ENCODE measurements at places on chromosomes 1 and 21.

GRCh38 chr1:209421186-209421585 lies 162.3 kb upstream of the CAMK1G start:
- DNase-seq = no peak

DNA sequence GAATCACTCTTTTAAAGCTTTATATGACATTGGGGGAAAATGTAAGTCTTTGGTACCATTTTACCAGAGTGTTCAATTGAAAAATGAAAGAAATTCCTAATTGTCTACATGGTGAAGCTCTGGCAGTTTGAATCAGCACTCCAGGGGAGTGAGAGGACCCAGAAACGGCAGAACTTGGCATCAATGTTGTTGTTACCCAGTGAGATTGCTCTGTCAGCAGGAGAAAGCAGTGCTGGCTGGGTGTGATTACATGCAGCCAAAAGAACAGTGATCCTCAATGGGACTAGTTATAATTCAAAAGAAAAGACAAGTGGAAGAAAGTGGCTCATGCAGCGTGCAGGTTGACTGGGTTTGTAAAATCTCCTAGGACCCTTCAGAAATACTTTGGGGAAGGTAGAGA lies 206.4 kb downstream of the PTPRC start:
- DNase-seq = no peak

GRCh38 chr21:17802572-17802971 lies 16.6 kb downstream of the C21orf91 start:
- no peak for DNase-seq

DNA sequence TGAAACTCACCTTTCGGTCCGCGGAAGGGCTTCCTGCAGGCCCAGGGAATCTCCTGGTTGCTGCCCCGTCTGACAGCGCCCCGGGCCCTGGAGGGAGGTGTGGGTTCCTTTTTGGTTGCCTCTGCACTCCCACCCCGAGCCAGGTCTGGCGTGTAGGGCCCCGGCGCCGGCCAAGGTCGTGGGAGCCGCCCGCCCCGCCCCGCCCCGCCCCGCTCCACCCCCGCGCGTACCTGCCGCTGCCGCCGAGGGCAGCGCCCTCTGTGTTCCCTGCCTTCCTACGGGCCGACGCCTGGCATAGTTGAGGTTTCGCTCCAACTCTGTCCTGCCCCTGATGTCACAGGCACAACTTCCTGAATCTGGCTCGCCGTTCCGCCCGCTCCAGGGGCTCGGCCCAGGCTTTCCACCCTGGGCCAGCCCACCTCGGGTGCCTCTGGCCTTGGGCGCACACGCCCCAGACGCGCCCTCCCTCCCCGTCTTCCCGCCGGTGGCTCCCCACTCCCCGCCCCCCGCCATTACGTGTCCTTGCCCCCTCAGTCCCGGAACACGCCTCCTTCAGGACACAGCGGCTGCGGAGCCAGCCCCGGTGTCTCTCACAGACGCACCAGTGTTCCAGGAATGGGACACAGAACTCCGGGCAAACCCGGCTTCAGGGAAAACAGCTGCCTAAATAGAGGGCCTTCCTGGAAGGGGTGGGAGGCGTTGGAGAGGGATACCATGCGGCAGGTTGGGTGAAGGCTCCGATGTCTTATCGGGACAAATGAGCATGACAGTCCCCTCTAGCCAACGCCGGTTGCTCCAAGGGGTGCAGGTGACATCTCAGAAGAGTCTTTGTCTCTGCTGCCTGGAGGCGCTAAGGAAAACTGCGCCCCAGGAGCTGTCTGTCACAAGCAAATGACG lies at the start of gene KIAA0040:
Gene KIAA0040, minus strand, starts transcription at position 147 of the 897 bp plus-strand sequence. CDS start 31,763 bp downstream, outside the sequence.
- DNase-seq = peak; percentile 66

GRCh38 chr1:116835161-116835560 lies 74.6 kb upstream of the PTGFRN start:
- DNase-seq = no peak

GRCh38 chr21:17640821-17641220 lies 28.1 kb upstream of the BTG3 start:
- no peak for DNase-seq

- peak; percentile 43 for DNase-seq
Observed at GRCh38 chr1:28249013-28249865, 10.1 kb upstream of the SESN2 start.

- peak; percentile 50 for DNase-seq
Observed at GRCh38 chr1:229430761-229431283, 3.1 kb downstream of the ACTA1 start.

- DNase-seq = no peak
Observed at GRCh38 chr1:112296908-112297307, 99.1 kb upstream of the CTTNBP2NL start.

DNA sequence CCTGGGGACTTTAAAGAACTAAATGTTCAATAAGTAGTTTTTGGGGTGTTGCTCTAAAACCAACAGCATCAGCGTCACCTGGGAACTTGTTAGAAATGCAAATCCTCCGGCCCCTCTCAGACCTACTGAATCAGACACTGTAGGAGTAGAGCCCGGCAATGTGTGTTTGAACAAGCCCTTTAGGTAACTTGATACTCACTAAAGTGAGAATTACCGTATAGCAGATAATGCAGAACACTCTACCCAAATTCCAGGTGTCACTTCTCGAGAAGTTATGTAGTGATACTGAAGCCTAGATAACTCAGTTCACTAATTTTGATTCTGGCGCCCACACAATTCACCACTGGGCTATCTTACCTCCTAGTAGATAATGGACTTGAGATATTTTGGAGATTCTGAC lies 3.7 kb upstream of the DPT start:
- DNase-seq = no peak

GRCh38 chr1:53324728-53325297 lies 3.1 kb downstream of the LRP8 start:
- DNase-seq = no peak

- DNase-seq = no peak
Observed at GRCh38 chr1:167720965-167721616, 691 bp upstream of the MPZL1 start.

DNA sequence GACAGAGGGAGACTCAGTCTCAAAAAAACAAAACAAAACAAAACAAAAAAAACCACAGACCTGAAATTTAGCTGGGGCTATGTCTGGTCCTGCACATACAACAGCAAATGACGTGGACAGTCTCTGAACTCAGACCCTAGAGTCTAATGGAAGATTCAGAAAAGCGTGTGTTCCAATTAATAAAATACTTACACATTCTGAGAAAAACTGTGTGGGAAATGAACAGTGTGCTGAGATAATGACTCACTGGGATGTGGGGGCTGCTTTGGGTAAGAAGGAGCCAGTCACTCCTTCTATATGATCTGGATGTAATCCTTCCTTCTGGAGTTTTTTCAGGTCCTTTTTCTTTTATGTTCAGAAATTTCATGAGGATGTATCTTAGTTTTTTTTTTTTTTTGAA lies 29.4 kb downstream of the CLDN14 start:
- DNase-seq = no peak

DNA sequence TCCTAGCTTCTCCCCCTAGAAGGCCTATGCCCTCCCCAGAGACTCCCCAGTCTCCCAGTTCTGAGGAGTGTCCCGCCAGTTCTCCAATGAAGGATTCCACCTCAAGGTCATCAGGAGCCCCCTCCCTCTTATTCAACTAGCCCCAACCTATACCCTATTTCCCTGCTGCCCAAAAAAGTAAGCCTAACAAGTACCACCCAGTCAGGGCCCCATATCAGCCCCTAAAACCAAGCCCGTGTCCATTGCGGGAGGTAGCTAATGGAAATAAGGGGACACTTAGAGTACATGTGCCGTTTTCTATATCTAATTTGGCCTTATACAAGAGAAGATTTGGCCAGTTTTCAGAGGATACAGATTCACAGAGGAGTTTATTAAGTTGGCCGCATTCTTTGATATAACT lies 416.2 kb downstream of the MATN1 start:
- DNase-seq = no peak

DNA sequence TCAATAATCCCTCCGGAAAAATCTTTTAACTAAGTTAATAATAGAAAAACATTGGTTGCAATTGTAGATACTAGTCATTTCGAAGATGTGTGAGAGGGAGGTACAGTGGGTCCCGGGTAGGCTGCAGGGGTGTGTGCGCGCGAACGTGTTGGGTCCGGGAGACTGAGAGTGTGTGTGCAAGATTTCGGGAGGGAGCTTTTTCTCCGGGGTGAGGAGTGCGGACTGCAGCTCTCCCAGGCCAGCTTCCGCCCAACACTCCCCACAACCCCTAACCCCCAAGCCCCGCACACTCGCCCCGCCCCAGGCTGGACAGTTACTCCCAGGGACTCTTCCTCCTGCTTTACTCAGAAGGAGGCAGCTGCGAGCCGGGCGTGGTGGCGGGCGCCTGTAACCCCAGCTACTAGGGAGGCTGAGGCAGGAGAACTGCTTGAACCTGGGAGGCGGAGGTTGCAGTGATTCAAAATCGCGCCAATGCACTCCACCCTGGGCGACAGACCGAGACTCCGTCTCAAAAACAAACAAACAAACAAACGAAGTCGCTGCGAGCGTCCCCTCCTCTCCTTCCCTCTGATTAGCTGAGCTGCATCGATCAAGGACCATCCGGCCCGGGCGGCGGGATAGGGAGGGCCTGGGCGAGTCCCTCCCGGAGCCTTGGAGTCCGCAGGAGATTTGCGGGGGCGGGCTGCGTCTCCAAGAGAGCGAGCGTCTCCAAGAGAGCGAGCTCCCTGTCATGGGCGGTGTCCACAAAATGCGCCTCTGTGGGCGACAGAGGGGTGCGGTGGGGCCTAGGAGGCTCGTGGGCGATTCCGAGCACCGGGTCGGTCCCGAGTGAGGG lies 28.3 kb upstream of the PPM1J start:
- DNase-seq = no peak

DNA sequence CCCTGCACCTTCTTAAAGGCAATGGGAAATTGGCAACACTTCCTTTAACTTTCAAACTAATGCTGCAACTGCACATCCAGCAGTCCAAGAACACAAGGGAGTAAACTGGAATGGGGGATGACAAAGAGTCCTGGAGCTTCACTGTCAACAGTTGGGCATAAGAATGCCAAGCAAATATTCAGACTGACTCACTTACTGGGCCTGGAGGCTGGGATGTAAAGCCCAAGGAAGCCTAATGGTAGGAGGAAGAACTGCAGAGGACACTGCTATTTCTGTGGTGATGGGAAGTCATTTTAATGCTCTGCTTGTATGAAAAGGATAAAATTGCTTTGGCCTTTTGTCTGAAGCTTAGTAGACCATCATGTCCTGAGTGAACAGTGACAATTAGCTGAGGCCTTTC lies 15.7 kb upstream of the DMRTA2 start:
- no peak for DNase-seq

- DNase-seq = no peak
Observed at GRCh38 chr1:109527846-109528695, 11.6 kb upstream of the GPR61 start.

DNA sequence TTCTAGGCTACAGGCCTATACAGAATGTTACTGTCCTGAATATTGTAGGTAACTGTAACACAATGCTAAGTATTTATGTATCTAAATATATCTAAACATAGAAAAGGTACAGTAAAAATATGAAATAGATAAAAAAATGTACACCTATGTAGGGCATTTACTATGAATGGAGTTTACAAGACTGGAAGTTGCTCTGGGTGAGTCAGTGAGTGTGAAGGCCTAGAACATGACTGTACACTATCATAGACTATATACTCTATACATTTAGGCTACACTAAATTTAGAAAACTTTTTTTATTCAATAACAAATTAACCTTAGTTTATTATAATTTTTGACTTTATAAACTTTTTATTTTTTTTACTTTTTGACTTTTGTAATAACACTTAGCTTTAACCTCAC lies 136.9 kb downstream of the DUSP10 start:
- DNase-seq = no peak

DNA sequence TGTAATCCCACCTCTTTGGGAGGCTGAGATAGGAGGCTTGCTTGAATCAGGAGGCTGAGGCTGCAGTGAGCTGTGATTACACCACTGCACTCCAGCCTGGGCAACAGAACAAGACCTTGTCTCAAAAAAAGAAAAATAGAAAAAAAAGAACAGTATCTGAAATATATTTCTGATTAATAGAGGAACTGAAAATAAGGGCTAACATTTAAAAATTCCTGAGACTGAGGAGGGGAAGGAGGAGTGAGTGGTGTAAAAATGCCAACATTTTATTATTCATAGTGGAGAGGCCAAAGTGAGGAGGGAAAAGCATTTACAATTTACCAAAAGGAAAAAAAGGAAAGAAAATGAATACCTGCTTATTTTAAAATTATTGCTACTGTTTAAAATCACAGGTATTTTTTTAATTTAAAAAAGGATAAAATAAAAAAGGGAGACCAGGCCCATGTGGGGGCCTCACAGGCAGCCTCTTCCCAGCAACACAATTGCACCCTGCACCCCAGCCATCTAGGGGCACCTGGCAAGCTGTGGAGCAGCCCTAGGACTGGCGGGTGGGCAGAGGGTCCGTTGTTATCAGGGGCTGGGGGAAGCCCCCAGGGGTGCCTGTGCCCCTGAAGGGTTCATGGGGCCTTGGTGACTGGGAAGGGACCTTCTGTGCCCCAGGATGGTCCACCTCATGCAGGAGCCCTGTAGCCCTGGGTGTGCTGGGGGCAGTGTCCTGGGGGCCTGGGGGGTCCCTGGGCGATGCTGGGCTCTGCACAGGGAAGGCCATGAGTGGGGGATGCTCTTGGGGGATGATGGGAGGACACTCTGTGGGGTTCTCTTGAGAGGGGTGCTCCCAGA lies 34.8 kb upstream of the ADARB1 start:
- DNase-seq = no peak

DNA sequence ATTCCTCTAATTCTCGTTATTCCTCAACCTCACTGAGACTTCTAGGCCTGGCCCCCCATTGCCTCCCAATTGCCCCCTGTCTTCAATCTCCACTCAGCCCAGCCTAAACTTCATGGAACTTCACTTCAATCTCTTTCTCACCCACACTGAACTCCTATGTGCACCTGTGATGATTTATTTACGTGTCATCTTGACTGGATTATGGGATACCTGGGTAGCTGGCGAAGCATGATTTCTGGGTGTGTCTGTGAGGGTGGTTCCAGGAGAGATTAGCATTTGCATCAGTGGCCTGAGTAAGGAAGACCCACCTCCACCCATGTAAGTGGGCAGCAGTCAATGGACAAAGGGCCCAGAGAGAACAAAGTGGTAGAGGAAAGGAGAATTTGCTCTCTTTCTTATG lies 587.0 kb downstream of the NPHP4 start:
- no peak for DNase-seq

- DNase-seq = no peak
Observed at GRCh38 chr1:224914292-224914900, 15.1 kb upstream of the DNAH14 start.

- no peak for DNase-seq
Observed at GRCh38 chr1:51351907-51352306, 21.5 kb upstream of the TTC39A start.

GRCh38 chr1:218025454-218025853 lies 259.6 kb upstream of the RRP15 start:
- DNase-seq = no peak

GRCh38 chr1:195591917-195592672 lies 1016.1 kb downstream of the KCNT2 start:
- no peak for DNase-seq

DNA sequence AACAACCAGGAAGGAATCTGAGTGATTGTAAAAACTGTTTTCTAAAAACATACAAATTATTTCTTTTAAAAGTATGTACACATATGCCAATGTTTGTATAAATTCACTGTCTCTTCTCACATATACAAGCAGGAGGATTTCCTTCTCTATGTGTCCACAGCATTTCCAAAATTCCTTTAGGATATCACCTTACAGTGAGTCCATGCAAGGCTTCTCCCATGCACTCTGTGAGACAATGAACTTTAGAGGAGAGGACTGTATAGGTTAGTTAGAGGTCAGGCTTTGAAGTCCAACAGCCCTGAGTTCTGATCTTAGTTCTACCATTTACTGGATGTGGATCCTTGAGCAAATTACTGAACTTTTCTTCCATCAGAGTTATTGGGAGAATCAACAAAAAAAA lies 34.1 kb upstream of the USH2A start:
- no peak for DNase-seq

- no peak for DNase-seq
Observed at GRCh38 chr1:192810253-192810880, 1.5 kb downstream of the RGS2 start.
